ENCODE measurements at places on chromosomes 5 and 9.

DNA sequence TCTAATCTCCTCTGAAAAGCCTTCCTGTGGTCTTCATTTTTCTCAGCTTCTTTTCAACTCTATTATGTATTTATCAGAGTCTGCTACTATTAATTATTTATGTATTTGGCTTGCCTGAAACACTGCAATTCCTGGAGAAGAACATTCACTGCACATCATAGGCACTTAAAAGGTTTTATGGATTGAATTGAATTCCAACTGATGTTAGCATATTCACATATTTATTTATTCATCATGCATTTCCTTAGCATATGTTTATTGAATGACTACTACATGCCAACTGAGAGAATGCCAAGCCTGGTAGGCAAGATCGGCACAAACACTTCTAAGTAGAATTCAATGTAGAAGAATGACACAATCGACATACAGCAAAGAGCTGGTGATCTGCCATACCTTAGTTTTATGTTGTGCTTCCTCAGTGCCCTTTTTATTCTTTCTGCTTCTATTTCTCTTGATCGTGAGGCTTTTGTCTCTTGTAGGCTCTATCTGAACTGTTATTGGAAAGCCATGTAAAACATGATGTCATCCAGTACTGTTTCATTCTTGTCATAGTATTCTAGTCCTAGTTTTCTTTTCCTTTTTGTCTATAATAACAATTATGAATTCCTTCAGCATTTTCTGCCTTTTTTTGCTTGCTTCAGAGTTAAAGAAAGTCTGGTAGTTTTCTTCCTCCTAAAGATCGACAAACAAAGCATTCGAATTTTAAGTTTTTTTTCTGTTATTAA lies 454.2 kb downstream of the TLE4 start:
- DNase-seq = no peak

DNA sequence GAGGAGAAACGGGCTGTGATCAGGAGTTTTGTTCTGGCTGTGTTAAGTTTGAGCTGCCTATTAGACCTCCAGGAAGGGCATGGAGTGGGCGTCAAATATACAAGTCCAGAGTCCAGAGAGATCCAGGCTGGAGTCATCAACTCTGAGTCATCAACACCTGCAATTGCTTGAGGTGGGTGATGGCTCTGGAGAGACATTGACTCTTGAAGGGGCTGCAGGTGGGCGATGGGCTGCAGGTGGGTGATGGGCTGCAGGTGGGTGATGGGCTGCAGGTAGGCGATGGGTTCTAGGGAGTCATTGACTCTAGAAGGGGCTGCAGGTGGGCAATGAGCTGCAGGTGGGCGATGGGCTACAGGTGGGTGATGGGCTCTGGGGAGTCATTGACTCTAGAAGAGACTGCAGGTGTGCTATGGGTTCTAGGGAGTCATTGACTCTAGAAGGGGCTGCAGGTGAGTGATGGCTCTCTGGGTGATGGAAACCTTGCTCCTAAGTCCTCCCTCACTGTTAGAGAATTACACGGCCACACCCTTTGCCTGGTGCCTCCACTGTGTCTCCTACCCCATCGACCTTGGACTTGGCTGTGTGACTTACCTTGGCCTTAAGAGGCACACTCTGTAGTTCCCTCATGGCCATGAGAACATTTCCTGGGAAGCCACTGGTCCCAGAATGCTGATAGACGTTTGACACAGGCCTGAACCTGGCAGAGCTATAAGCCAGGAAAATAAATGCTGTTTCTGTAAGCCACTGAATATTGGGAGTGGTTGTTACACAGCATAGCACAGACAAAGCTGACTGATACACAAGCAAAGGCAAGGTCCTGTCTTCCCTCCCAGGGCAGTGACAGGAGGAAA lies 10.4 kb upstream of the FIBCD1 start:
- DNase-seq = no peak

DNA sequence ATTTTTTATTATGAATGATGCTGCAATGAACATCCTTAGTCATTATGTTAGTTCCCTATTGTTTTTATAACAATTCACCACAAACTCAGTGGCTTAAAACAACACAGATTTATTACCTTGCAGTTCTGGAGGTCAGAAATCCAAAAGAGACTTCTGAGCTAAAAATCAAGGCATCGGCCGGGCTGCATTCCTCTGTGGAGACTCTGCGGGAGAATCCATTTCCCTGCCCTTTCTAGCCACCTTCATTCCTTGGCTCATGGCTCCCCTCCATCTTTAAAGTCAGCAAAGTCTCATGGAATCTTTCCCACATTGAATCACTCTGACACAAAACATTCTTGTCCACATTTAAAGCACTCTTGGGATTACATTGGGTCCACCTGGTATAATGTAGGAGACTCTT lies 38.6 kb downstream of the SNX18 start:
- DNase-seq = no peak

GRCh38 chr5:172336676-172337285 lies 53.2 kb upstream of the UBTD2 start:
- no peak for DNase-seq

- no peak for DNase-seq
Measured at GRCh38 chr5:32507738-32508434, 63.3 kb upstream of the ZFR start.

DNA sequence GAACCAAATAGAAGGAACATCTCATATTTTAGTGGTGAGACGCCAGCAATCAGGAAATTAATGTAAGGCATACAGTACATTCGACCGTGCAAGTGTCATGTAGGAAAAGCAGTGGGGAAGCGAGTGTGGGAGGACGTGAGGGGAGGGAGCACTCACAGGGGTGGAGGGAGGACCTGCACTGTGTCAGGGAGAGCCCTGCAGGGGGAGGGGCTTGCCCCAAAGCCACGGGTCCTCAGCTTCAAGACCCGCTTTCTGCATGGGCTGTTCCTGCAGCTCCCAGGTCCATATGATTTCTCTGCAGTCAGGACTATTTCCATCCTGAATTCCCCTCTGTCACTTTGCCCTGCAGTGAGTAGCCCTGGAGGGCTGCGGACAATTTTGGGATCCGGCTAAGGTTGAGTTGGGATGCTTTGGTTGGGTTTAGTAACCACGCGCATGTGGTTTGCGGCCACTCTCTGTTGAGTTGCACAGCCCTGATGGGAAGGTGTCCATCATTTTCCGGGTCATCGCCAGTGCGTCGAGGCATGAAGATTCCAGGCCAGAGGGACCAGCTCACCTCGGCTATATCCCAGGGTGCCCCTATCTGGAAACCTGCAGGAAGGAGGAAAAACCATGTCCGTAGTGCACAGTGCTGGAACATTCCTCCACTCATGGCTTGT lies 61.9 kb downstream of the IRX1 start:
- DNase-seq = no peak

DNA sequence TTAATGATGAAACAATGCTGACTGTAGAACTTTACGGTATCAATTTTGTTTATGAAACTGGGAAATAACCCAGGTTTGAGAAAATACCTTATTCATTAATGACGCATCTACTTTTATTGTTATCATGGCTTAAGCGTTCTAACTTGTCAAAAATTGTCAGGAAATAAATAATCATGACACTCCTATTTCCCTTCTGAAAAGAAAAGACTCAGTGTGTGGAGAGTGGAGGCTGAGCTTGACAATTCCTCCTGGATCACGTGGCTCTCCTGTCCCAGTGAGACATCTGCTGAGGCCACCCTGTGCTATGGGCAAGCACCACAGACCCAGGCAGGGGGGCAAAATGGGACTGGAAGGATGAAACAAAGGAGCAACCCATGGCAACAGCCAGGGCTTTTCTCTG lies 466.4 kb downstream of the ZNF608 start:
- no peak for DNase-seq

DNA sequence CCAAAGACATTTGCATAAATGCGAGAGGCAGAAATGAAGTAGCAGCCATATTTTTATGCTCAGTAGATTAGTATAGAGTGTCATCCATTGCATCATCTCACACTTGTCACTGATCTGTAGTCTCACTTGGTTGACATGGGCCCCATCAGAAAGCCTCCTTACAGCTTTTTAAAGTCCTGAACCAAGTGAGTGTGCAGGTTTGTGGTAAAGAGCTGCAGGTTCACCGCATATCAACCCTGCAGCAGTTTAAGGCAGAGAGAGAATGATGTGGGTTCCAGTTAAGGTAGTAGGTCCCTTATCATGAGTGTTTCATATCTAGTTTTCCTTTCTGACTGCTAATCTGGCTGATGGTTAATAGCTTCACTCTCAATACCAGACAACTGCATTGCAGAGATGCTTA lies 1080.3 kb downstream of the NR2F1-AS1 start:
- no peak for DNase-seq

GRCh38 chr5:34675857-34676256 lies 19.7 kb downstream of the RAI14 start:
- DNase-seq = no peak

DNA sequence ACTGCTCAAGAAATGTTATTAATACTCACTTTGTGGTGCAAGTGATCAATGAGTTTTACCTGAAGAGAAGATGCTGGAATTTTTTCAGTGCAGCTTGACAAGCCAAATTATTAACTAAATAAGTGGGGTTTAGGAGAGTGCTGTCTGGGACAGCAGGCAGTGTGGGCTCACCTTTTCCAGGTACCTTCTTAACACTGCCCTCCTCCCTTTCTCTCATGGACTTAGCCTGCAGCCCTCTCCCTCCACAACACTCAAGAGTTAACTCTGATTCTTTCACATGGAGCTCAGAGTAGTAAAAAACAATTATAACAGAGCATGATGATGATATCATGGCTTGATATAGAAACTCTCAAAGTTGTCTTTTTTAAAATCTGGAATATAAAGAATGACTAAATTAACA lies 404.8 kb upstream of the SLC30A5 start:
- DNase-seq = no peak

GRCh38 chr9:68457803-68458202 lies 82.9 kb downstream of the TMEM252 start:
- DNase-seq = no peak

DNA sequence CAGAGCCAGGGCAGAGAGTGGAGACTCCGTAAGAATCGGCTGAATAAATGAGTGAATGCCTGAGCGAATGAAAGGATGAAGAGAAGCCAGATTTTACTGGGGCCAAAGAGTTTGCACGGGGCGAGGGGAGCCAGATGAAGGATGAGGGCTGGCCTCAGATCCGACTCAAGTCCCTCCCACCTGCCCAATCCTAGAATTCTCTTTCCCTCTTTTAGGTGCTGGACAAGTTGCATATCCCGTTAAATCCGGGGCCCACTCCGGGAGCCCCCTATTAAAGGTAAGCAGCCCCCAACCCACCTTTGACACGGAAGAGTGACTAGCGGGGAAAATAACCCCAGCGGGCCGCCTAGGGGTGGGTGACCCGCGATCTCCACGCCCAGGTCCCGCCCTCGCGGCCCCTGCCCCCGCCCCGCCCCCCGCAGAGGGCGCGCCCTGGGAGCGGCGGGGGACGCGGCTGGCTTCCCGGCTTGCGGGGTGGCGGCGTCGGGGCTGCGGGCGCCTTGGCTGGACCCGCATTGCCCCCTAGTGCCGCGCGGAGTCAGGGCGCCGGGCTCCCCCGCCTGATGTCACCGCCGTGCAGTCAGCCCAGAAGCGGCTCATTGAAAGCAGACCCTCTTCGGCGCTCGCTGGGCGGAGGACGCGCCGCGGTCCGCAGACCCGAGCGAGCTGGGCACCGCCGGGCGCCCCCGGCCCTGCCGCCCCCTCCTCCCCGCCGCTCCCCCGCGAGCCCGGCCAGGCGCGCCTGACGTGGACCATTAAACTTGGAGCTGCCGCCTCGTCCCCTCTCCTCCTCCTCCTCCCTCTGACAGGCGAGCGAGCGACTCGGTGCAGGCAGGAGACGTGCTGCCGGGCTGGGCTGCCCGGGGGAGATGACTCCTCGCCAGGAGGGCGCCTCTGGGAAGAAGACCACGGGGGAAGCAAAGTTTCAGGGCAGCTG lies at the start of gene ADRA1B:
Gene ADRA1B, plus strand, starts transcription at position 579 of the 937 bp plus-strand sequence. CDS start 424 bp downstream, outside the sequence.
- DNase-seq = no peak

- DNase-seq = no peak
Measured at GRCh38 chr9:93479726-93480125, 26.3 kb upstream of the FAM120AOS start.

- DNase-seq = no peak
Measured at GRCh38 chr5:176748073-176748966, 62.0 kb upstream of the UNC5A start.

DNA sequence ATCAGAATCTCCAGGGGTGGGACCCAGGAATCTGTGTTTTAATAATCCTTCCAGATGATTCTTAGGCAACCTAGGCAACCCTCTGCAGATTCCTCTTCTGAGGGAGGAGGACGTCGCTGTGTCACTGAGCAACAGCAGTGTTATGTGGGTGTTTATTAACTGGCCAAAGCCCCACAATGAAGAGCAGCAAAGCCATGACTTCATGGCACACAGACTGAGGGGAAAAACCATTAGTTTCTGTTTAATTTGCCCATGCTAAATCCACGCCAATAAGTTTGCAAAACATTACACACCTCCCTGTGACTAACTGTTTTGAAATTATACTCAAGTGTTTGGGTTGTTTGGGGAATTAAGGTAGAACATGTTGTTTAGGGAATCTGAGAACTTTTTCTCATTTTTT lies 83.7 kb upstream of the TMED7 start:
- DNase-seq = no peak

- DNase-seq = no peak
Measured at GRCh38 chr5:137281201-137281600, 217.9 kb downstream of the SPOCK1 start.

GRCh38 chr5:83092619-83093018 lies 15.3 kb downstream of the XRCC4 start:
- DNase-seq = no peak

DNA sequence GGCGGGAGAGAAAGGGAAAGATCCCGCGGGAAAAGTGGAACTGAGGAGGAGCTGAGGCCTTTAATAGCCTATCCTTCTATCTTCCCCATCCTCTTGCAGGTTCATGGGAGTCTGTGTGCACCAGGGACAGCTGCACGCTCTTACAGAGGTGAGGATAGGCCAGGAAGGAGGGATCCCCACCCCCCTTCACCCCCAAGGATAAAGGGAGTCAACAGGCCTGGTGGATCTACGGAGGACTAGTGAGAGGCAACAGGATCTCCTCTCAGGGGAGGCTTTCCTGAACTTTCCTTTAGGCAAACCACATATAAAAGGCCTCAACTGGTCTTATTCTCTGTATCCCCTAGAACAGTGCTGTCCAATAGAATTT lies 1.1 kb downstream of the TESK1 start:
- no peak for DNase-seq

DNA sequence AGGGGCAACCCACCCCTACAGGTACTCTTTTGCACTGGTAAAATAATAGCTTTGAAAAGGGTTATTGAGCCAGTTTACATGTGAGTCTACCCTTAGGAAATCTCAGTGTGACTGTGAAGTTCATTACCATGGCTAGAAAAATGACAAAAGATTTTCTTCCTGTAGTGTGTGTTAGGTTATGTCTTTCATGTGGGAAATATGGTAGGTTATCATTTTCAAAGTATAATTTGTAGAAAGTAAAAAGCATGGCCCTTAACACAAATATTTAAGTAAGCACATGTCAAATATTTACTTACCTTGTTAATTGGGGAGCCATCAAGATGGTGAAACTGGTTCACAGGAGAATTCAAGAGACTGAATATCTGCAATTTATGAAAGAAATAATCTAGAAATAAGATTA lies 37.3 kb upstream of the PLPP1 start:
- DNase-seq = no peak

Measured in SHP77 (cell line).